ENCODE measurements at places on chromosomes 4 and X.

- DNase-seq, result no peak
Measured at GRCh38 chrX:27976284-27976683, 5.0 kb downstream of the DCAF8L1 start.

DNA sequence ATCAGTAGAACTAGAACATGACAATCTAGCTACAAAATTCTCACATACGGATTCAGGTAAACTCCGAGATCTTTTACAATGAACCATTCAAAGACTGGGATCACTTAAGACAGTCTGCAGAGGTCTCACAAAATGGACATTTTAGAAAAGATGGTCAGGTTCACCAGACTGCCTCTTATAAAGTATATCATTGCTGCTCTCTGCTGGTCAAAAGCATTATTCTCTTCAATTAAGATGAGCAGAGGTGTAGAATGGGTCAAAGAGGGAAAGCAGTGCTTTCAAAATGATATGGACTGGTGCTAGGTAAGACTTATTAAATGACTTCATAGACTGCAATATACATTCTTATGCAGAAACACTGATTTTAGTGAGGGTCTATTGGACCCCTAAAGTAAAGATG lies 434.7 kb downstream of the PACRGL start:
- DNase-seq, result no peak

GRCh38 chrX:100395781-100396180 lies 14.3 kb downstream of the PCDH19 start:
- DNase-seq, result no peak

DNA sequence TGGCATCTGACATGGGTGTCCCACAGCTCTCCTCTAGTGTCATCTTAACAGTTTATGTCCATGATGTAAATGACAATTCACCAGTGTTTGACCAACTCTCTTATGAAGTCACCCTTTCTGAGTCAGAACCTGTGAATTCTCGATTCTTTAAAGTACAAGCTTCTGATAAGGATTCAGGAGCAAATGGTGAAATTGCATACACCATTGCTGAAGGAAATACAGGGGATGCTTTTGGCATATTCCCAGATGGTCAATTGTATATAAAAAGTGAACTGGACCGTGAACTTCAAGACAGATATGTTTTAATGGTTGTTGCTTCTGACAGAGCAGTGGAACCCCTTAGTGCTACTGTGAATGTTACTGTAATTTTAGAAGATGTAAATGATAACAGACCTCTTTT lies 4.6 kb downstream of the FAT4 start:
- DNase-seq, result no peak

GRCh38 chr4:53935780-53936179 lies 128.6 kb downstream of the CHIC2 start:
- DNase-seq, result no peak

DNA sequence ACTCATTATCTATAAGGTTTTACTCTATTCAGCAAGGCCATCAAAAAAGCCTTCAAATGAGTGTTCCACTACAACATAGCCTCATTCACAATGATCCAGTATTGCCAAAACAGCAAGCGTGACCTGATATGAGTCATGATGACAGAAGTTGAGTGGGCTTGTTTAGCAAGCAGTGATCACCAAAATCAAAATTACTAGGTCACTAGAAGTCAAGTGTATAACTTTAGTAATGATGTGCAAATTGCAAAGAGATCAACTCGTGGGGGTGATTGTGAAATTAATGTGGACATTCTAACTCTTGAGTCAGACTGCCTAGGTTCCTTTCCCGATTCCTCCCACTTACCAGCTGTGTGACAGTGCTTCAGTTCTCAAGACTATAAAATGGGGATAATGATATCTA lies 124.5 kb downstream of the CHM start:
- DNase-seq, result peak; percentile 9

GRCh38 chrX:96611619-96612362 lies 72.9 kb upstream of the DIAPH2 start:
- no peak for DNase-seq

DNA sequence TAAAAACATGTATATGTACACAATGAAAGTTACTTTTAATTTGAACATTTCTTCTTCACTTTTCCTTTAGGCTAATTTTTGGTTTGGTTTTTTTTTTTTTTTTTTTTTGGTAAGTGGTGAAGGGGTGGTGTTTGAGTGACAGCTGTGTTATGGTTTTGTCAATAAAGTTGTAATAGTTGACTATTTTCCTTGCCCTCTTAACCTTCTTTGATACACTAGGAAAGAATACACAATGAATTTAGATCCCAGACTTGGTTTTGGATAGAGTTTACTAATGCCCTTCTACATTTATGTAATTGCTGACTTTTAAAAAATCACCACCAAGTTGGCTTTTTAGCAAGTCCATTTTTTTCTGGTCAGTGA lies 38.1 kb upstream of the MSMO1 start:
- DNase-seq, result no peak

GRCh38 chr4:86810847-86811246 lies 38.3 kb downstream of the SLC10A6 start:
- DNase-seq, result no peak

DNA sequence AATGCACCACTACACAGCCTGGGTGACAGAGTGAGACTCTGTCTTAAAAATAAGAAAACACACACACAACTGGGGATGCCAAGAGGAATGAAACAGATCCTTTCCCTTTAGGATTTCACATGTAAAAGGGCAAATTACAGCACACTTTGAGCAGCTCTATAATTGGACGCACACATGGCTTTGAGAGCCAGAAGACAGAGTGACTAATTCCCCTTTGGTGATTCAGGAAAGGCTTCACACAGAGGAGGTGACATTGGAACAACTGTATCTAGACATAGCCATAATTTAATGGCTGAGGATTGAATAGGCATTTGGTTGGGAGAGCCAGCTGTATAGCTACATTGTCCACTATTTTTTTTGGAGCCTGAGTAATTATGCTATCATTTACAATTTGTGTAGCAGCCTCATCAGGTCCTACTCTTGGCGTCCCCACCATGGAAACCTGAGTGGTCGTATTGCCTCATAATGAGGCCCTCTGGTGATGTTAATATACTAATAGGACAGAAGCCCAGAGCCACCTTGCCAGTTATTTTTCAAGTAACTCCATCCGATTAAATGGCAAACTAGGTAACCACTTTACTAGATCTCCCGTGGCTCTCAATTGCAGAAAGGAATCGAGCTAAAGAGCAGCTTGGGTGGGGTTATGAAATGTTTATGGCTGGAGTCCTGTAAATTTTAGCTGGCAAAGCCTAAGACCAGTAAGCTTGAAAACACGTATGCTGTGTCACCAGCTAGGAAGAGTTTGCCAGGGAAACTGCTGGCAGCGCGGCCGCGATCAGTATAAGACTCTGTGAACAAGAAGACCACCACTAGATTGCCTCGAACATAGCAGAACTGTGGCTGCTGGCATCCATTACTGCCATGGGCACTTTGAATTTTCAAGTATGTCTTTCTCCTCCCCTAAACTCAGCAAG lies 8.5 kb upstream of the PPEF1 start:
- DNase-seq, result no peak

- DNase-seq, result peak; percentile 44
Measured at GRCh38 chr4:165325732-165326512, 1.5 kb upstream of the MSMO1 start.

- DNase-seq, result no peak
Measured at GRCh38 chr4:47774079-47774478, 63.8 kb downstream of the CORIN start.

- DNase-seq, result no peak
Measured at GRCh38 chrX:142686206-142686605, 339.5 kb upstream of the SPANXN4 start.

DNA sequence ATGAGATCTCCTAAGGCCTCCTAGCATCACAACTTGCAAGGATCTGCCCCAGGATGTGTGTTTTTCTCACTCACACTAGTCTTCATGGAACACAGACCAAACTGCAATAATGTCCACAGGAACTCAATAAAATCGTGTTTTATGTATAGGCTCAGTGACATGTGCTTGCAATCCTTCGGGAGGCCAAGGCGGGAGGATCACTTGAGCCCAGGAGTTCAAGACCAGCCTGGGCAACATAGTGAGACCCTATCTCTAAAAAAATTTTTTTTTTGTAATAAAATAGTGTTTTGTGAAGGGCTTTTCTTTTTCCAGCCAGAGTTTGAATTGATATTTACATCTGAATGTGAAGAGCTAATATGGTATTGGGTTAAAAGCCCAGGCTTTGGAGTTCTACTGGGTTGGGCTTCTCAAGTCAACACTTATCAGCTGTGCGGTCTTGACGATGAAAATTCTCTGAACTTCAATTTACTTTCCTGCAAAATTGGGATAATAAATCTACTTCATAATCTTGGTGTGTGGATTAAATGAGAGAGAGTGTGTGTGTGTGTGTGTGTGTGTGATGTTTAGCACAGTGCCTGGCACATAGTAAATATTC lies 38.7 kb upstream of the SETD7 start:
- no peak for DNase-seq

DNA sequence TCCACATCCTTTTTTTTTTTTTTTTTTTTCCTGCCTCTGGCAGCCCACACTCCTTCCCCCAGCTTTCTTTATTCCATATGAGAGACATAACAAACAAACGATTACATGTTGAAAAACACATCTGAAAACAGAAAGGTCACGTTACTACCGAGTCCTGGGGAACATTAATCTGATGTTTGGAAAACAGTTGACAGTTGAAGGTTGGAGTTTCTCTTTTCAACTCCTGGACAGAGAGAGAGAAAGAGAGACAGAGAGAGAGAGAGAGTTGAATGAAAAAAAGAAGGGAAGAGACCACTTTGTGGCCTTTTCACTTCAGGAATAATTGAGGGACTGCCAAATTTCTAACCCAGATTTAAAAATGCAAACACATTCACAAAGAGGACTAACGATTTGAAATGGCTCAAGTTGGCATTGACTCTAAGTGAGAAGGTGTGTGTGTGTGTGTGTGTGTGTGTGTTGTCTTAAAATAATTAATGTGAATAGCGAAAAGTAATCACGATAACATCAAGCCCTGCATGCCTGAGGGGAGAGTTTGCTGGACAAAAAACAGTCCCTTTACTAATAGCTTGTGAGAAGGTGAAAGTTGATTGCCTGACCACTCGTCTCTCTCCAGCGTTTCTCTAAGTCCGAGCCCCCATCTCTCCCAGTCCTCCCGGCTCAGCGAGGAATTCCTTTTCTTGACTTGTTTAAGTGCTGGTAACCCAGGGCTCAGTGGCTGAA lies 67.3 kb downstream of the FBXO8 start:
- DNase-seq, result no peak

GRCh38 chr4:113823291-113823659 lies 61.7 kb upstream of the CAMK2D start:
- peak; percentile 65 for DNase-seq

DNA sequence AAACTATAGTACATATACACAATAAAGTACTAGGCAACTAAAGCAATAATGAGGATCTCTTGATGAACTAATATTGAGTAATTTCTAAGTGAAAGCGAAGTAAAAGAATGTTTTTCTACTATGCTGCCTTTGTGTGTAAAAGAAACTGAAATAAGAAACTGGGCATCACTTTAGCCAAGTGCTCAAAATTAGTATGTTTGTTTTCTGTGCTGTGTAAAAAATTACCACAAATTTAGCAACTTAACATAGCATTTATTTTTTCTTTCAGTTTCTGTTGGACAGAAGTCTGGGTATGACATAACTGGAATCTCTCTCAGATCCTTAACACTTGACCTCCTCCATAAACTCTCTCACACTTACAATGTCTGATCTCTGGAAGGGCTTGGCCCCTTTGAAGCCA lies 687.1 kb upstream of the MAGEB2 start:
- DNase-seq, result no peak

DNA sequence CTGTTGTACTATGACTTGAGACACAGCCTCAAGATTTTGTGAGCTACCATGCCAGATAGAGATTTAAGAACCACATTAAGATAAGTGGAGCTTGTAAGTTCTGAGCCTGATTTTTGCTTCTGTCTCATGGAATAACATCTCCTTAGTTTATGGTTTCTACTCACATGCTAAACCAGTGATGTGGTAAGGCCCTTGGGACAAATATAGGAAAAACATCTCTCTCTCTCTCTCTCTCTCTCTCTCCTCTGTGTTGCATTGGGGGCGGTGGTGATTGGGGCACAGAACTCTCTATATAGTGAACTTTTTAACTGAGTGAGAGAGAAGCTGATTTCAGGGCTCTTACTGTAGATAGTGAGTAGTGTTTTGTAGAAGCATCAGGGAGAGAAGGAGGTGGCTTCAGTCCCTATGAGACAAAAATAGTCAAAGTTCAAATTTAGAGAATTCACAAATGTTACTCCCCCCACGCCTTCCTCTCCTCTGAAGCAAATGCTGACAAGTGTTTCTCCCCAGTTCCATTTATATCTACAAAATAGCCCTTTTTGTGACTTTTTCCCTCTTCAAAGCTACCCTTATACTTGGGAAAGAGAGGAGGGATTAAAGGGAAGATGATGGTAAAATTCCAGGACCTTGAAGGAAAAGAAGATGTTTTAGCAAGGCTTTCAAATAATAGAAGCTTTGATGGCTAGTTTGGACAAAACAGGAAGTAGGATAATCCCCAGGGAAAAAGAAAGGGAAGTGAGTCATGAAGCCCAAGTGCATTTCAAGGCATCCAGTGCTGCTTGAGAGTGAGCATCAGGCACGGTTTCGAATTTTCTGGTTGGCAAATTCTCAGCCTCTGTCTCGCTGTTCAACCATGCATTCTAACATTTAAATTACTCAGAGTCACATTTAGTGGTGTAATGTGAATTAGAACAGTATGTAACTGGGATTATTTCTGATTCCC lies 134.3 kb upstream of the AP1S2 start:
- DNase-seq, result no peak

- DNase-seq, result no peak
Measured at GRCh38 chr4:56750231-56750630, 69.1 kb upstream of the HOPX start.

DNA sequence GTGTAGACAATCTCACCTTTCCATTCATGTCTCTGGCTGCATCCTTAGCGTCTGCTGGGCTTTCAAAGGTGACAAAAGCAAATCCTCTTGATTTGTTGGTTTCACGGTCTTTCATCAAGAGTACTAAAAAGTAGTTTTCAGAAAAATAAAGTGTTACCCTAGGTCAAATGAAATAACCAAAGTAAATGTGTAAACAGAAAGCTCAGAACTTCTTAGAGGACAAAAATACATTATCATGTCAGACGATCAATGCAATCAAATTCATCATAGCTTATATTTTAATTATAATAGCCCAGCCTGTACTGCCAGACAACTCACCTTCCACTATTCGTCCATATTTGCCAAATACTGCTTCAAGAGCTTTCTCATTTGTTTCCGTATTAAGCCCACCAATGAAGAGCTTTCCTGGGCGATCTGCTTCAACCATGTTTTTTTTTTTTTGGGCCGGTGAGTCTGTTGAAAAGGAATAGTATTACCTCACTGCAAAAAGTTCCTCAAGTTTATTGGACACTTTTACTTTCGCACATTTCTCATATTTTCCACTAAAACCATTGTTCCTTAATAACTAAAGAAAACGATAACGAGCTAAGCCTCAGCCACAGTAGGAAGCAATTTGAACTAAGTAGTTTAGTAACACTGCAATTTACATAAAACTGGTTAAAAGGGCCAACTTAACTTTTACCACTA lies 1.4 kb downstream of the RBMX start:
- no peak for DNase-seq

GRCh38 chrX:15483891-15484290 lies 9.2 kb downstream of the PIR start:
- no peak for DNase-seq
